ENCODE measurements at places on chromosomes 3 and 15.
A peak's percentile ranks its signal among the peaks of the same experiment; 100 is the strongest.

DNA sequence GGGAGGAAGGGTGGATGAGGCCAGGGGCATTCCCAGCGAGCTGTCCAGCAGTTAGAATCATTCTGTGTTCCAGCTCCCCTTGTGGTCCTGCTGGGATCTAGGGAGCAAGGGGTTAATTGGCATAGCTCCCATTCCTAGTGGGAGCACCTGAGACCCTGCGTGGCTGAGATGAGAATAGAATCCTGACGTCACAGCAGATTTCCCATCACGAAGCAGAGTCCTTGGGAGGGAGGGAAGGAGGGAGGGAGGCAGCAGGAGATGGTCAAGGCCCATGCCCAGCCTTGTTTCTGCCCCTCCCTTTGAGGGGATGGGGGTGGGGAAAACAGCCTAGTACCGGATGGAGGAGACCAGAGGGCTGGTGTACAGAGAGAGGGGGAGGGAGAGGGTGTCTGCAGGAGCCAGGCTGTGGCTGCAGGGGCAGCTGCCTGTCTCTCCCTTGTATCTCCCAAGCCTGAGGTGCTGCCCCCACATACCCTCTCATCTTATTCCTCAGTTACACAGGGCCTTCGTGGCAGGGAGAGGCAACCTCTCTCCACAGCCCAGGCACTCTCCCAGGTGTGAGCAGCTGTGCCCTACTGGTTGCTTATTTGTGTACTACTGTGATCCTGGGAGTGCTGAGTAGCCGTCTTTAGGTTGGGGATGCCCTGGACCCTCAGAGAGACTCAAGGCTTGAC lies 5.4 kb downstream of the TYRO3 start:
- no peak for DNase-seq

DNA sequence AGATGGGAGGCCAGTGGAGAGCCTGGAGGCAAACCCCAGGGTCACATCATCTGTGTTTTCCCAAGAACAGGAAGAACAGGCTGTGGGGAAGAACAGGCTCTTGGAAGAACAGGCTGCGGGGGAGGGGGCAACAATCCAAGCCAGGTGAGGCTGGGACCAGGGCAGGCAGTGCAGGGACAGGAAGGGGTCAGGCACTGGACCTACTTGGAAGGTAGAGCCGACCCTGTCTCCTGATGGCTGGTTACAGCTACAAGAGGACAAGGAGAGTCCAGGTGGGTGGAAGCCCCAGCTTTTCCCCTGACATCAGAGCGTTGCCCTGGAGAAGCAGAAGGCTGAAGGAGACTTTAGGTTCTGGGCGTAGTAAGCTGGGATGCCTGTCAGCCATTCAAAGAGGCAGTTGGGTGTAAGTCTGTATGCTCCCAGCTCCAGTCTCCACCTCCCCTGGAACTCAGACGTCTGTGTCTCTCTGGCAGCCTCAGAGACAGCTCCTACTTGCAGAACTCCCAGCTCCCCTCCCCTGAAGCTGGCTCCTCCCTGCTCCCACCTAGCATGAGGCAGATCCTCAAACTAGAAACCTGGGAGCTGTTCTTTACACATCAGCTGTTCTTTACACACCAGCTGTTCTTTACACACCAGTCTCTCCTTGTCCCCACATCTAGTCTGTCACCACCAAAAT lies 130.9 kb downstream of the DNAJB8 start:
- no peak for DNase-seq

DNA sequence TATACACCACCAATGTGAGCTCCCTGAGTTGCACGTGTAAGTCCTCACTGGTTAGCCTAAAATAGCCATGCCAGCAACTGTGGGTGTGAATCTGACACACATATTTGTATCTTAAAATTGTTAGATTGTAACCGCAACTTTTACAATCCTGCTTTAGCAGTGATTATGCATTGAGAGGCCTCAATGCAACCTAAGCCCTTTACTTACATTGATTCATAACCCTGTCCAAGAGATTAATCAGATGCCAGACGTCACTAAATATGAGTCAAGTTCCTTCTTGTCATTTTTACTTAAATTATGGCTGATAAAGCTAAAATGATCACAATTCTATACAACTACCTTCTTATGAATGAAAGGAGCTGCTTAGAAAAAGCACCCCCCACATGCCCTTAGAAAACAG lies 46.9 kb downstream of the IL17RD start:
- no peak for DNase-seq

- no peak for DNase-seq
Measured at GRCh38 chr15:22995795-22996194, 15.6 kb upstream of the CYFIP1 start.

GRCh38 chr3:14345496-14346150 lies 56.8 kb upstream of the SLC6A6 start:
- no peak for DNase-seq

DNA sequence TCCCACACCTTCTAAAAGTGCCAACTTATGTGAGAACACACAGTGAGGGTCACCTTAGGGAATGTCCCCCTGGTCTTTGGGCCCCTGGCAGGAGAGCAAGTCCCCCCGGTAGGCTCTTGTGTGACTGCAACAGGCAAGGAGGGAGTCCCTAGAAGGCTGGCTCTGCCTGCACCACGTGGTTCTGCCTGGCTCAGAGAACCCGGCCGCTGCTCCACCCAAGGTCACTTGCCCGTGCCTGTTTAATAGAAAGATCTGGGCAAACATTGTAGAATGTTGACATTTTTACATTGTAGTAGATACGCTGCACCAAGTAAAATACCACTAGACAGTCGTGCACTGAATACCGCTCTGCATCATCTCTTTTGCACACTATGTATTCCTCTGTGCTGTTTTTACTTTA lies 21.9 kb downstream of the GABRA5 start:
- no peak for DNase-seq

GRCh38 chr15:80176443-80176842 lies 23.6 kb downstream of the FAH start:
- DNase-seq = no peak

GRCh38 chr3:16439163-16439847 lies 74.2 kb downstream of the RFTN1 start:
- DNase-seq = no peak

- no peak for DNase-seq
Measured at GRCh38 chr3:131917006-131917405, 117.8 kb downstream of the CPNE4 start.

DNA sequence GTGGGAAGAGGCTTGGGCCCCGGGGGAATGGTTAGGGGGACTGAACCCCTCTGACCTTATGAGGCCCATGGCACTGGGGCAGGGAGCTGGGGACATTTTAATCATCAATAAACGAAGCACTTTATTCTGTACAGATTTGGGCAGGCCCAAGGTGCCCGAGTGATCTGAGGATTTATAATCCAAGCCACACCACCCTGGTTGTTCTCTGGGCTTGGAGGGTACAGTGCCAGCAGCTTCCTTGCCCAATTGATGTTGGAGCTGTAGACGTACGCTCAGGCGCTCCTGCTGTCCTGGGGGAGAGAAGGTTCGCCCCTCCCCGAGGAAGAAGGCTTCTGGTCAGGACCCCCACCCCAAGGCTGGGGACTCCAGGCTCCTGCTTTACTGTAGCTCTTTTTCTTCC lies 12.5 kb downstream of the ZBTB47 start:
- DNase-seq = no peak

- peak; percentile 9 for DNase-seq
Measured at GRCh38 chr3:101643861-101644613, 32.9 kb downstream of the ZBTB11 start.

- DNase-seq = no peak
Measured at GRCh38 chr3:34140616-34141015, 342.2 kb downstream of the PDCD6IP start.

DNA sequence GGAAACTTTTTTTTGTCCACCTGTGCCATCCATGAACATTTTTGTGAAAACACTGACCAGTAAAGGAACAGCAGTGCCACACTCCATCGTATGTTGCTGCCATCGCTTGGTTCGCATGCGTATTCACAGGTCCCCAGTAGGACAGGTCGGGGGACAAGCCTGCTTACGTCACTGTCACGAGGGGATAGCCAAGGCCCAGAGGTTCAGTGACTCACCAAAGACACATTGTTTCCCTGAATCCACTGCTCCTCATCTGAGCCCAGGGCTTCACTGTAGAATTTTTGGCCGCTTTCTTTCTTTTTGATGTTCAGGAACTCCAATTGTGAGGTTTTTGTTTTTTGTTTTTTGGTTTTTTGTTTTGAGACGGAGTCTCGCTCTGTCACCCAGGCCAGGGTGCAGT lies 5.9 kb downstream of the ADPRH start:
- no peak for DNase-seq

DNA sequence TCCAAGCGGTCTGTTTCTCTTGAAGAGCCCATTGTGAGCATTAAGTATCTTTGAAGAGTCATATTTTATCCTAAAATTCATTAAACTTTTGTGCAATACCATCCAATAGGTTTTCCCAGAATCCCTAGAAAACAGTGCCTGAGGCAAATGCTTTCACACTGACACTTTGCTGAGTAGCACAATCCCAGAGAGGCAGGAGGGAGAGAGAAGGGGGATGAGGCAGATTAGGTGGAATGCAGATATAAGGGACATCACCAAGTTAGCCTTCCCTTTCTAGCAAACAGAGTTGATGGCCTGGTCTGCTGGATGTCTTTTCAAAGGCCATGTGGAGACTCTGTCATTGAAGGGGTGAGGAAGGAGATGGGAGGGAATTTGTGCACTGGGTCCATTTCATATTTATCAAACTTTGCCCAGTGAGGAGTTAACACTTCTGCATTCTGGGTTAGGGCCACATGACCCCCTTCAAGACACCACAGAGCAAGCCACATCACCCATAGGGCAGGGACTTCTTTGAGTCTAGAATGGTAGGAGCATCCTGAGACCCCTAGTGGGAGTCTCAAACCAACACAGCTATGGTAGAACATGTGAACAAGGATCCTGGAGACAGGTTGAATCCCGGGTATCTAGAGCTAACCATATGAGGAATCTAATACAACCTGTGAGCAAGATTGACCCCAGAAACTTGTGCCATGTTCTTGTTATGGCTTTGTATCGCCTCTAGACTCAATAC lies 32.0 kb upstream of the SEMA6D start:
- no peak for DNase-seq

GRCh38 chr3:120642368-120642948 lies 39.6 kb downstream of the HGD start:
- DNase-seq = no peak

GRCh38 chr3:14433106-14433505 lies 30.7 kb downstream of the SLC6A6 start:
- DNase-seq = no peak

DNA sequence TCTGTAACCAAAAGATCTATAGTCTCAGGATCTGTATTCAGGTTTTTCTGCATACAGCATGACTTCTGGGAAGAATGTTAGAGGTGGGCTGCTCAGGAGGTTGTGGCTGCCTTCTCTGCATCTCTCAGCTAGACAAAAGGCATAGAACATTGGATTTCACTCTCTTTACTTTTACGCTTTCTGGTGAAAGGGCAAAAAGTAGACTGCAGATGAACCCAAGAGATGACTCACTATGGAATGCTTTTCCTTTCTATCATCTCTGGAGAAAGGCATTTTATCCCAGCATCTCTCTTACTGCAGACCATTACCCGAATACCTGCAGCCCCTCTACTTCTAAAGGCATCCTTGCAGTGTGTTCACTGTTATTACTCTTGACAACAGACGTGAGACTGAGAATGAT lies 222.2 kb downstream of the WNT5A start:
- no peak for DNase-seq

DNA sequence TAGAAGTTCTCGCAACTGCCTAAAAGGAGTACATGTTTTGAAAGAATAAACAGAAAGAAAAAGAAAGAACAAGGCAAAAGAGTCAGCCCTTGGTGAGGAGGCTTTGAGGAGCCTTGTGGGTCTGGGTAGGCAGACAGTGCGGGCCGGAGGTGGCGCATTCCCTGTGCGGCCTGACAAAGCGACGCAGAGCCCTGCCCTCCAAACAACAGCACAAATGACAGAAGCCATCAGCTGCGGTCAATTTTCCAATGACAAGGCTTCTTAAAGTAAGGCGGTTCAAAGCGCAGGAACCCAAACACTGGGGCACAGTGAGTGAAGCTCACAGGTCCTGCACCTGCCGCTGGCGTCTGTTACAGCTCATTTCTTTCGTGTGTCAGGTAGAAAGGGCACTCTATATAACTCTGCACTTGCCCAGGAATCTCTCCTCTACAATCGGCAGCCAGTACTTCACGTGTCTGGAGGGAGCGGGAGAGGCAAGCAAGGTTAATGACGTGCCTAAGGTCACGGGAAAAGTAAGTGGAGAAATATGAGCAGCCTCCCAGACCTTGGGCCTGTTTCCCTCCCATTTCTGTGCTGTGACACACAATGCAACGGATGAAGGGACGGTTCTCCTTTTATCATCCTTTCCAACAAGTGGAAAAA lies 178.1 kb downstream of the OPA1 start:
- no peak for DNase-seq

DNA sequence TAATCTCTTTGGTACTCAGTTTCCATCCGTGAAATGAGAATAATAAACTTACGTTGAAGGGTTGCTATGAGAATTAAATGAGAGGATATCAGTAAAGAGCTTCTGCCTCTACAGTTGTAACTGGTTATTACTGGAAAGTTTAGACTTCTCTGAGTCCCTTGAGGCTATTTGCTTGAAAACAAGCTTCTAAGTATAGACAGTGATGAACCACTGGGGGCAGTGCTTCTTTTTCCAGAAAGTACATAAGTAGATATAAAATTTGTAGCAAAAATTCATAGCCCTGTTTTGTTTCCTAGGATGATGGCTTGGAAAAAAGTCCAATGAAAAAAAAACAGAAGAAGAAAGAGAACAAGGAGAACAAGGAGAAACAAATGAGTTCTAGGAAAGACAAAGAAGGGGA lies 87.1 kb downstream of the RGMA start:
- no peak for DNase-seq

GRCh38 chr15:23079766-23080165 lies 40.4 kb upstream of the TUBGCP5 start:
- DNase-seq = no peak

- DNase-seq = no peak
Measured at GRCh38 chr3:179958143-179958542, 78.6 kb downstream of the PEX5L start.

DNA sequence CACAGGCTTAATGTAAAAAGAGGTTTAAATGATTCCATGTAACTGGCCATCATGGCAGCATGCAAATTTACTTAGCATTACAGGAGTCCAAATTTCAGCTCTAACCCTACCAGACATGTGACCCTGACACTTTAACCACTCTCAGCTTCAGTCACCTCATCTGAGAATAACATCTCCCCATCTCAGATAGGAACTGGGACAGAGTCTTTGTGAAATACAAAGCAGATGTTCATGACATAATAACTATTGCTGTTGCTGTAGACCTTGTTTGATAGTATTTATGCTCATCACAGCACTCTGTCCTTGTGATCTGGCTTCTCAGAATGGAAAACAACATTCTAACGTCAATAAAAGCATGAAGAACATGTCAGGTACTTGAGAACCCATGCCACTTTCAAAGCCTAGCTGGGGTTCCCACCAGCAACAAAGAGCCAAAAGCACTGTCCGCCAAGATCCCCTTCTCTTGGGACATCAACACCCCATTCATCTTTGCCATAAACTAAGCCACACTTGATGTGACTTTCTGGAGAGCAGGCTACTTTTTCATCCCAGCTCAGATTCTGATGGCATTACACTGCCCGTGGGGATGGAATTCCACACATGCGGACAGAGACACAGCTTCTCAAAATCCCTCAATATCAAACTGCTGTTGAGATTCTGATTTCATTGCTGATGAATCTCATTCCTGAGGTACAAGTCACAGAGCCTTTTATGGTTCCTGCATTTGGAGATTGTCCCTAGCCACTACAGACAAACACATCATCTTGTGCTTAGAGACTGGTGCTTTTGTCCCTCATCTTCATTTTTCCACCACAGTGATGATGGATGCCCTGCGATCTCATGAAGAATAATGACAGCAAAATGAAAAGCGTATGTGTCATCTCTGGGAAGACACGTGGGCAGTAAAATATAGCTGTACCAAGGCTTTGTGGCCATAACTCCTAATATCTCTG lies 202.7 kb downstream of the TNIK start:
- DNase-seq = no peak

Data from effector CD4-positive, alpha-beta T cell (primary cell).